Eye (tissue), 1 donor: ENCODE measurements at places on chromosomes 6 and 20.
A peak's percentile ranks its signal among the peaks of the same experiment; 100 is the strongest.

DNA sequence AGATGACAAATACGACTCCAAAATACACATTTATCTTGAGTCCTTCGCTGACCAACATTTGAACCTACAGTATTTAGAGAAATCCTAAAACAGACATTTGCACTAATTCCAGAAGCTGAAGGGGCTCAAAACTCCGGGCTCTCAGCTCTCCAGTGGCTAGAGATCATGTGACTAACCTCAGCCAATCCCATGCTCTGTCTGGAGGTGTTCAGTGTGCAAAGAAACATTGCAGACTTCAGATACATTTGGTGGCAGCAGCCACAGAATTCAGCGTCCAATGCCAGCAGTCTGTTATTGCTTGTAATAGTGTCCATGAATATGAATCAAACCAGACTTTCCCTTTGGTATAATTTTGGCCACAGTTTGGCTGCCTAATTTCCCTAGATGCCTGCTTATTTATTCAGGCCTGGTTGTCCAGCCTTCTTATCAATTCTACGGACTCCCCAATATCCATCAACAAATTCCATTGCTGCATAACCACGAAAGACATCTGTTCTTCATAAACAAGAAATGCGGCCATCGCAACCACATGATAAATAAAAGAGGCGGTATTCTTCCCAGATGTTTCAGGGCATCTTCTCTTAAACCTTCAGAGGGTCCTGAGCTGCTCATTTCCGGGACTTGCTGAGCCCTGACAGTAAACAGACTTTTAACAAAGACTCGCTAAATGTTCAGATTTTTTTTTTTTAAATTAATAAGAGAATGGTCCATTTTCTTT lies 14.5 kb upstream of the CYP24A1 start:
- peak; percentile 40 for DNase-seq

GRCh38 chr6:29653452-29654038 lies 3.3 kb upstream of the MOG start:
- DNase-seq: peak; percentile 91

GRCh38 chr20:33145521-33145920 lies 22.4 kb upstream of the BPIFA2 start:
- no peak for DNase-seq

DNA sequence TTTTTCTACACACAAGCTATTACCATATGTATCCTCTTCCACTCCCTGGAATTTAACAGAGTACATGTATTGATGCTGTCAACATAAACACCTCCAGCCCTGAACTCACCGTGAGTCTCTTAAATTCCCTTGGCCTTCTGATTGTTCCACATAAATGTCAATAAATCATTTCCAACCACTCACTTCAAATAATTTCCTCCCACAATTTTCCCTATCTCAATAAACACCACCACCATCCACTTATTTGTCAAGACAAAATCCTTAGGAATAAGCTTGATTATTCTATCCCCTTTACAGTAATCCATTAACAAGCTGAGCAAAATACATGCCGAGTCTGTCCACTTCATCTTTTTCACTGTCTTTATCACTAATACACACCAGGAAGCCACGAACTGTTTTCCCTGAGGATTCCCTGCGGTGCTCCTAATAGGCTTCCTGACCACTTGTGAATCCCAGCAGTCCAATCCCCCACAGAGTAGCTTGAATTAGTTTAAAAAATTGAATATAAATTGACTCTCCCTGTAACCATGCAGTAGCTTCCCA lies 19.2 kb downstream of the HLA-DRB1 start:
- no peak for DNase-seq

DNA sequence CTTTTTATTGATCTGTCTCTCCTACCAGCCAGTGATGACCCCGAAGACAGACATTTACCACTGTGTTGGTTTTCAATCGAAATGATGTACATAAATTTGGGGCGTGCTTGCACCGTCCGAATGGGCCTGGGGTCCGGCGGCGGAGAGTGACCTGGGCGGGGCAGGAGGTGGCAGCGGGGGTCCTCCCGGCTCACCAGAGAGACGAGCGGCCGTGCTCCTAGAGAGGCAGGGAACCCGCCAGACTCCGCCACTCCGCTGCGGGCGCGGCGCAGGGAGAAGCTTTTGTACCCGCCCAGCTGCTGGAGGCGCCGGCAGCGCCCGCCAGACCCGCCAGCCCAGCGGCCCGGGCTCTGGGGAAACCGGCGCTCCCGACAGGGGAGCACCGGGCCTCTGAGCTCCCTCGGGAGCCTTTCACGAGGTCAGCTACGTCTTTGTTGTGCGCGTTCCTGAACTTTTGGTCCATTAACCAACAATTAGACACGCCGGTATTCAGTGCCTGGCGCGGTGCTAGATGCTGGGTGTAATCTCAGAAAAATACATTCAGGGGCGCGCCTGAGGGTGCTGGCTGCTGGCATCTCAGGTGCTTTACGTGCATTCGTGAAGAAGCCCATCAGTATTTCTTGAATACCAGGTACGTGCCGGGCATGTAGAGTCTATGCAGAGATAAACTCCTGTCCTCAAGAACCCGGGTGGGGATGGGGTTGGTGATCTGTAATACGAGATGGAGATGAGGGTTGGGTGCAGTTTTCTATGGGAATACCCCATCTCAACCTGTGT lies at the start of gene PGBD1:
Gene PGBD1 (plus strand): TSS at position 285 of the 777 bp plus-strand sequence. CDS start 2,242 bp downstream, outside the sequence.
- peak; percentile 89 for DNase-seq

DNA sequence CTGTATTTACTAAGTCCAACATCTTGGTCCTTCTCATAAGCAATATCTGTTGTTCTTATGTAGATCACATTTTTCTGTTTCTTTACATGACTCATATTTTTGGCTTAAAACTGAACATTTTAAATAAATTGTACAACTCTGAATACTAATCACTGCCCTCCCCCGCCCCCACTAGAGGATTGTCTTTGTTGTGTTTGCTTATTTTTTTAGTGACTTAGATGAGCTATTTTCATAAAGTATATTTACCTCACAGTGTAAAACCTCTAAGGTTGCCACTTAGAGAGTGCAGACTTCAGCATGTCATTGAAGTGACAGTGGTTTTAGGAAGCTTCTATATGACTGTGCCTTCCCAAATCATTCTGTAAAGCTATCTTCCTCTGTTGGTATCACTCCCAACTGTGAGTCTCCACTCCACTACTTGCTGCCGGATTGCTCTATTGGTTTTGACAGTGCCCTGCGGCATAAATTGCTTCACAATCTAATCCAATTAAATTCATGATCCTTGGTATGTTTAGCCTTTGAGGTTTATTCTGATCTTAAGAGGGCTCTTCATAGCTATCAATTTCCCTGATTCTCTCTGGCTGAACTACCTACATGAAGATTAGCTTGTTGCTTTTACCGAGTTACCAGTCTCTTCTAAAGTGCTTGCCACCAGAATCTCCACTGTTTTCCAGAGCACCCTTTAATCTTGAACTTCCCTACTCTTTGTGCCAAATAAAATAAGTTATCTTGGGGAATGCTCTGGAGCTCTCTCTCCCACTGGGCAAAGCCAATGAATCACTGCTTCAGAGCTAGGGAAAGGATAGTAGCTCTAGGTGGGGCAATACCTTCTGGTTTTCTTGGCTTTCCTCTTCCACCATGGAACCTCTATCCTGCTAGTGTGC lies 33.0 kb downstream of the SPTLC3 start:
- DNase-seq: peak; percentile 57

GRCh38 chr6:168188369-168189199 lies 109.6 kb upstream of the FRMD1 start:
- peak; percentile 43 for DNase-seq

DNA sequence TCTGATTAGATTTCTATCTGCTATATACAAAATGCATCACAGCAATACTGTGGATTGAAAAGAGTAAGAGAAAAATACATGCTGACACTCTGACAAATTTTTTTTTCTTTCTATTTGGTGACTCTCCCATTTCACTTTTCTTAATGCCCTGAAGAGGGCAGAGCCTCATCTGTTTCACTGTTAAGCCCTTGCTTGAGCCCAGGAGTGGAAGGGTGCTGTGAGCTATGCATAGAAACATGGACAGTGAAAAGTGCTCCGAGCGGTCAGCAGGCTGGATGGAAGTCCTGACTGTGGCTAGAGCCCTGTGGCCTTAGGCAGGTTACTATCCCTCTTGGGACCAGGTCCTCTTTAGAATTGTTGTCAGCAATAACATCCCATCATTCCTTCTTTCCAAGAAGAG lies 17.4 kb upstream of the CSE1L start:
- no peak for DNase-seq

GRCh38 chr6:153038378-153039057 lies 36.0 kb upstream of the MTRF1L start:
- no peak for DNase-seq

GRCh38 chr20:56212091-56212490 lies 36.4 kb upstream of the MC3R start:
- DNase-seq: no peak

- no peak for DNase-seq
Measured at GRCh38 chr6:17845598-17845997, 138.9 kb upstream of the NUP153 start.

GRCh38 chr6:14875481-14876063 lies 370.3 kb upstream of the JARID2 start:
- DNase-seq: no peak

DNA sequence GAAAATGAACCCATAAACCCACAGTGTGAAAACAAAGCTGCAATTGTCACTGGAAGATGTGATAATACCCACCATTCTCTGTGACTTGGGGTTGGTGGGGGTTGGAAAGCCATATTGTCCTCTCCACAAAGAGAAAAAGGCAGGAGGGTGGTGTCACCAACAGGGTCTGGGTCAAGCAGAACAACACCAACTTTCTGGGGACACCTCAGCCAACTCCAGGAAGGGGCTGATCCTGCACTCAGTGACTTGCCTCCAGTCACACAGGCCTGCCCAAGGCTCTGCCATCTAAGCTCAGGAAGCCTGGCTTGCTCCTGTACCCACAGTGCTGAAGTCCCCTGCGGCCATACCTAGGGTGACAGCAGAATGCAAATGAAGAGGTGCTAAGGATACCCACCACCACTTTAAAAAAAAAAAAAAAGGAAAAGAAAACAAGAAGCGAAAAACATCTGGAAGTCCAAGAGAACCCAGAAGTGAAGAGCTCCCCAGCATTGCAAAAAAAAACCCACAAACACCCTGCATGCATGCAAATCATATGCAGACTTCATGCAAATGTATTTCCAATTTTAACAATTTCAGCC lies 110.6 kb downstream of the PREX1 start:
- no peak for DNase-seq

- DNase-seq: no peak
Measured at GRCh38 chr20:35237486-35237885, 11.0 kb downstream of the MMP24 start.

DNA sequence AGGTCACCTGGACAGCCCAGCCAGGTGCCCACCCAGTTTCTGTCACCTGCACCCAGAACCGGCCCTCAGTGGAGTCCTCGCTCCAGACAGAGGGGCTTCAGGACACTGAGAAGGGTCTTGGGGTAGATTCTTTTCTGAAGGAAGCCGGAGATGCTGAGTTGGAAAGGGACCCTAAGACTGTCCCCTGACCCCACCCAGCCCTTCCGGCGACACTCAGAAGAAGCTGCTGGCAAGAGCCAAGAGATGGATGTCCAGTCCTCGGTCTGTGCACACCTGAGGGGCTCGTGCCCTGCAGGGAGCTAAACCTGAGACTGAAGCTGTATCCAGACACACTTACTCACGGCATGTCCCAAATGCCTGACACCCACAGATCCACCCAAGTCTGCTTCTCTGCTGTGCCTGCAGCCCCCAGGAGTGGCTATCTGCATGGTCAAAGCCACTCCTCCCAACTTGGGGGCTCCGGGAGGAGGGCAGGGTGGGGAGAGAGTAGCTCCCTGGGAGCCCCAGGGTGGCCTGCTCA lies 20.2 kb downstream of the NTSR1 start:
- no peak for DNase-seq

GRCh38 chr6:114619621-114620200 lies 276.9 kb upstream of the HS3ST5 start:
- no peak for DNase-seq

- peak; percentile 70 for DNase-seq
Measured at GRCh38 chr6:72621291-72622093, at the start of gene KCNQ5. KCNQ5 (plus strand) TSS chr6:72622064.

DNA sequence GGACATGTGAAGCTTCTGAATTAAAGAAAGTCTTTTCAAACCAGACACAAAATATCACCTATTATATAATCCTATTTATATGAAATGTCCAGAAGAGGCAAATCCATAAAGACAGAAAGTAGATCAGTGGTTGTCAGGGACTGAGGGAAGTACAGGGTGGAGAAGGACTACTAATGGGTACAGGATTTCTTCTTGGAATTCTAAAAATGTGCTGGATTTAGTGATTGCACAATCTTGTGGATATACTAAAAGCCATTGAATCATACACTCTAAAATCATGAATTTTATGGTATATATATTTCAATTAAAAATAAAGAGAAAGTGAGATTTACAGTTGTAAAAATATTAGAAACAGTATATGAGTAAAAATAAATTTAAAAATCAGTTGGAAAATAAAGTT lies 18.7 kb upstream of the MC3R start:
- DNase-seq: no peak

GRCh38 chr6:114101255-114101654 lies 130.3 kb upstream of the HDAC2 start:
- DNase-seq: no peak

GRCh38 chr20:1626528-1627199 lies 6.9 kb upstream of the SIRPB1 start:
- DNase-seq: no peak

- DNase-seq: peak; percentile 50
Measured at GRCh38 chr20:52905241-52905994, 66.7 kb upstream of the TSHZ2 start.

DNA sequence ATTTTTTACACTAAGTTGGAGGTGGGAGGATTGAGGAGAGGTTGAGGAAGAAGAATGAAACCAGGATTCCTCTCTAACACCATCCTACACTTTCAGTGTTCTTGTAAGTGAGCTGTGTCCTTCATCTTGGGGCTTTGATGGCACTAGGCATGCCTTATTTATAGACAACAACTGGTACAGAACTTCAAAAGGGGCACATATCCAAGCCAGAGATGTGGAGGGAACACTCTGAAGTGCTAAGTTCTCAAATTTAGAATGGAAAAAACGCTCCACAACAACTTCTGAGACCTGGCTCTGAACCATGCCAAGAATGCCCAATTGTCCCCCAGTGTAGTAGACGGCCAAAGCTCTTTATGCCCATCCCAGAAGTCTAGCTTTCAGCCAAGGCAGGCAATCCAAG lies 16.2 kb upstream of the PKHD1 start:
- DNase-seq: no peak

DNA sequence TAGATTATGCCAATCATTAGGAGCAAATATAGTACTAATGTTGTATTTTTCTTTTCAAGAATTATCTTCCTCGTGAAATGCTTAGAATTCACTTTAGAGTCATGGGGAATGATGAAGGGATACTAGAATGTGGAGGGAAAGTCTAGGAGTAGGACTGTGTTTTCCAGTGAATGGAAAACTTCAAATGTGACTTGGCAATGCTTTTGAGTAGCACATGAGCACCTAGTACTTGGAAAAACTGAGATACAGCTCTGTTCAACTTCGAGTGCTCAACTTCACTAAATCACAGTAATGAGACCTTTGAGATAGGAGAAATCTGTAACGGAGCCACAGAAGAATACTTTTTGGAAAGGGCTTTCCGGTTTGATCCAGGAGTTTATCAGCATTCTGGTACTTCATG lies 272.9 kb downstream of the ZFAND3 start:
- DNase-seq: no peak

- no peak for DNase-seq
Measured at GRCh38 chr6:39084506-39084905, 30.5 kb downstream of the SAYSD1 start.
